Right atrium auricular region (tissue), 2 donors: ENCODE measurements at places on chromosomes 6 and 20.

DNA sequence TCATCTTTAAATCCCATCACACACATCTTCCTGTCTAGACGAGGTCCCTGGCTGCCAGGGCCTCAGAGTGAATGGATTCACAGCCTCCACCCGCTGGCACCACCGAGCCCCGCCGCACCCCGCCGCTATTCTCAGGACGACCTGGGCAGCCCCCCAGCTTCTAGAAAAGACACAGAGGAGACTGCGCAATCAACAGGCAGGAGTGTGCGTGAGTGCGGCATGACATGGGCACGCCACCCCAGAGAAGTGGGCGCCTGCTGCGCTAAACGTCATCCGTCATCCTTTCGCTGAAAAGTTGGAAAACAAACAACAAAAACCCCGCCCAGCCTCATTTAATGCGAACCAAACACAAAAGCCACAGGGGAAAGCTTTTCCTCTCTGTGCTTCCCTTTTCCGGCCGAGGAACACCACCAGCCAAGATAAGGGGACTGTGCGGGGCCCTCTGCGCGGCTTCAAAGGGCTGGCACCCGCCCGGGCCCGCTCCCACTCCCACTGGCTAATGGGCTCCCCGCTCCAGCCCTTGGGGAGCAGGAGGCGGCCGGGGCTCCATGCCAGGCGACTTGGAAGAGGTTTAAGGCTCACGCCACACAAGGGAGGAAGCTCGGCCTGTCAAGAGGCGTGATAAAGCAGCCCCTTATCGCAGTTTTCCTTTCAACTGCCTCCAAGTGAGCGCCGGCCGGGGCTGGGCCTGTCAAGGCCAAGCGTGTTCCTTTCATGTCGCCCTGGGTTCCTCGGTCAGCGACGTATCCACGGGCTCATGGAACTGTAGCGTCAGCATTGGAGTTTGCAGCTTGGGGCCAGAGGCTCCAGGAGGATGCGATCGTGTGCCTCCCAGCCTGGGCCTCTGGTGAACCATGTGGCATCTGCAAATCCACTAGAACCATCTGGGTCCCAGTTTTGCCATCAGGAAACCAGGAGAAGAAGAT, 50.1 kb downstream of the NFATC2 start:
- DNase-seq, result peak; percentile 77

DNA sequence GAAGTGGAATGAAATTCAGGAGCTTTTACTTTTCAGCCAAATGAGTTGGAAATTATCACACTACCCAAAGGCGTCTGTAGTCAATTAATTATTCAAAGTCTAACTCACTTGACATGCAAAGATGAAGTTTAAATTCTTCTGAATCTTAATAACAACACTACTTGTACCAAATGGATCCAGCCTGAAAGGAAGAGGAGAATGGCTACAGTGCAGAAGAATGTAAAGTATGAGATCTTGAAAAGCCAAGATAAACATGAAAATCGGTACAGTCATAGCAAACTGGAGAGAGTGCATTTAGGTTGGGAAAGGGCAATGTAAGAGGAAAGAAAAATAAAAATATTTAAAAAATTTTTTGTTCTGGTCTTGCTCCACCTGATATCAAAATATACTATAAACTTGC, 195.5 kb downstream of the SIM1 start:
- no peak for DNase-seq

GRCh38 chr6:87656857-87657256, 45.2 kb downstream of the AKIRIN2 start:
- DNase-seq, result no peak

- DNase-seq, result no peak
These were observed 142.9 kb downstream of the ADGRB3 start for GRCh38 chr6:68777956-68778355.

GRCh38 chr6:23656255-23657194, 469.5 kb upstream of the NRSN1 start:
- no peak for DNase-seq

DNA sequence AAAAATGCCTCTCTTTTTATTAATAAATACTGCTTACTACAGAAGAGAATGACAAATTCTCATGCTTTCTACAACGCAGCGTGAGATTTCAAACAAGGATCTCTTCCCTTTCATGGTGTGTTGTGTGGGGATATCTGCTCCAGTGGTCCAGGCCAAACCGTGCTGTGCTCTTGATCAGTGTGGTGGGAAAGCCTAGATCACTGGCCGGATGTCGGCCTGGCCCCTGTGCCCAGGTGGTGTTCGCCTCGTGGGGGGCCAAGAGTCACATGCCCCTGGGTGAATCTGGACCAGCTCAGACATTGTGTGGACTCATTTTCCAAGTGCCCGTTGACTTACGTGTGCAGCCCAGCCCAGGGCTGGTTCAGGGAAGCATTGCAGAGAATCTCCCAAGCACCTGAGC, 4.3 kb downstream of the CDH4 start:
- no peak for DNase-seq

DNA sequence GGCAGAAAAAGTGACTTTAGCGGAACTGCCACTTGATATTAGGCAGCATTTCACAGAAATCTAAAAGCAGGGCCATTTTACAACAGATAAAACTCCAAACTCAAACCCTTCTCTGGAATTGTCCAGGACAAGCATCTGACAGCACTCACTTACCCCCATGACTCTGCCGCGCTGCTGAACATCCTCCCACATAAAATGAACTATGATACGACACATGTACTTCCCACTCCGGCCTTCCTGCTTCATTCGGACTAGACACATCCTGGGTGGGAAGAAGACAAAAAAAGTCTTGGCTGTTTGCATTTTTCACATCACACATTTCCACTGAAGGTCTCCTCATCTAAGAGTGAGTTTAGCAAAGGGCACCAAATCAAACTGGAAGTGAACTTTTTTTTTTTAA, 54.8 kb upstream of the FAM83C start:
- no peak for DNase-seq

DNA sequence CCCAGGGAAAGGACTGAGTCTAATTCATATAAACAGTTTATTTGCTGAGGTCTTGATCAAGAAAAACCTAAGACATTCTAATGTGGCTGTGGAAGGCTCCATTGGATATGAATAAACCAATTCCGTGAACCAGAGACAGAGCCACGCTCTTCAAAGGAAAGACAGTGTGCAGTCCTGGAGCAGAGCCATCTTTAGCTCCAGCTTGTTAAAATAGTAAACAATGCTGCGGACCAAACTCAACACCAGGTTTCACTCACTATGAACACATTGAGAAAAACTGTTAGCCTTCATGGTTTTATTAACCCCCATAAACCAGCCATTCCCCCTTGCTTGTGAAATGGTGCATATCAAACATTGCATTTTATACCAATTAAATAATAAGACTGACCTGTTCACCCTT, 61.9 kb downstream of the COL9A1 start:
- no peak for DNase-seq

DNA sequence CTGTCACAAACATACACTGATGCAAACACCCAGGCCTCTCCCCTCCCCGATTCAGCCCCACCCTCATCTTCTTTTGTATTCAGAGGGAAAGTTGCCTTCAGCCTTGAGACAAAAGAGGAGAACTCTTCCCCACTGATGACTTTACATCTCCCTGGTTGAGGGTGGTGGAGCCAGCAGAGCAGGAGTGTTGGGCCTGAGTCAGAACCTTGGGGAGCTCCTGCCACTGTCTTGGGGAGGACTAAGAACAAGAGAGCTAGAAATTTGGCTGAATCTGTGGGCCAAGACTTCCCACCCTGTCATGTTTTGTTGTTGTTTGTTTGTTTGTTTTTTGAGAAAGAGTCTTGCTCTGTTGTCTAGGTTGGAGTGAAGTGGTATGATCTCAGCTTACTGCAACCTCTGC, 89.1 kb downstream of the MDGA1 start:
- DNase-seq, result no peak

GRCh38 chr6:122007339-122007738, 392.1 kb upstream of the HSF2 start:
- DNase-seq, result no peak

GRCh38 chr6:36019167-36019566, 5.3 kb downstream of the SLC26A8 start:
- no peak for DNase-seq

- no peak for DNase-seq
These were observed 238.5 kb upstream of the RAB32 start for GRCh38 chr6:146305092-146305491.

GRCh38 chr6:32092760-32093497, 16.2 kb downstream of the TNXB start:
- no peak for DNase-seq

GRCh38 chr6:137878486-137879285, 11.6 kb downstream of the TNFAIP3 start:
- DNase-seq, result peak; percentile 84

- DNase-seq, result no peak
These were observed 115.7 kb upstream of the RALGAPA2 start for GRCh38 chr20:20827992-20828597.

GRCh38 chr6:157135691-157136090, 187.6 kb downstream of the TMEM242 start:
- DNase-seq, result no peak

DNA sequence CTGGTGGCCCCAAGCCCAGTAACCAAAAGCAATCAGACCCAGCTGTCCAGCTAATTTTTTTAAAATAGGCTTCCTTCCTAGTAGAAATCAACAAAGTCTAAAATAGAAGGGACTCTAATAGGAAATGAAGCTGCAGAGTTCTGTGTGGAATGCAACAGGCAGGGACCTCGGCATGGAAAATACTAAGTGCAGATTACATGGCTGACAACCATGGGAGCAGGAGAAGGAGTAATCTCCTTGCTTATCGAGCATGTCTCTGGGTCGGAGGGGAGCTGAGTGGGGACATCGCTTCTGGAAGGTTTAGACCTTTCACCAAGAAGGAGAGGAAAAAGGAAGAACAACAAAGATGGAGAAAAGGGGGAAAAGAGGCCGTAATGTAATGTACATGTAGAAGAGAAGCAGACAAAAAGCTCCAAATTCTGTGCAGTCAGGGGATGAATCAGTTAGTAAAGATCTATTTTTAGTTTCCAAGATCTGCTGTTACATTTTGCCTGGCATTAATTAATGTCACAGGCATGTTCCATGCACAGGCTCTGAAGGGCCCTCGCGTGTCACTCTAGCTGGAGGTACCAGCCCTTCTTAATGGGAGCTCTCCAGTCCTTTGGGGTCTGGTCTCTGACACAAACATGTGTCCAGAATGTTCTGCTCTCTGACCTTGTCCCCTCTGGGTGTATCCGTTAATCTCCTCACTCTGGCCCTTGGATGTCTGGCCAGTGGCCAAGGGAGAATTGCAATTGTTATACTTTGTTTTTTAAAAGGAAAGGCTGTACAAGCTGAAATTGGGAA, 16.6 kb upstream of the ZNF831 start:
- peak; percentile 55 for DNase-seq

GRCh38 chr20:25250508-25250907, 2.6 kb downstream of the PYGB start:
- peak; percentile 56 for DNase-seq

GRCh38 chr20:13817342-13817741, 32.5 kb downstream of the NDUFAF5 start:
- no peak for DNase-seq

- DNase-seq, result no peak
These were observed 227.2 kb downstream of the LY86 start for GRCh38 chr6:6815732-6816131.

GRCh38 chr6:33740204-33740608, 6.5 kb downstream of the IP6K3 start:
- no peak for DNase-seq

DNA sequence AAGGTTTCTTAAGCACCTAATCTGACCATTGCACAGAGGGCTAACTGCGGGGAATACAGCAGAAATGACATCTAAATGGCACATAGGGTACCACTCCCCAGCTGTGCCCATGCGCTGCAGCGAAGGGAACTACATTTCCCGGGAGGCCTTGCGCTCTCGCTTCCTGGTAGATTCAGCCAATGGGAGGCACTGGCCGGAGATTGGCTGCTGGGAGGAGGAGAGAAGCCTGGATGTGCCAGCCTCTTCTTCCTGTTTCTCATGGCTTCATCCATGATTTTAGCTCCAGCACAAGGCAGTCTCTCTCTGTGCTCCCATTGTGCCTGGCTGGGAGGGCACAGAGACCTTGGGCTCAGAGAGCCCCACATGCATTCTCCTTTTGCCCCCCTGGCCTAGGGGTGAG, 101.7 kb upstream of the FOXA2 start:
- DNase-seq, result no peak

DNA sequence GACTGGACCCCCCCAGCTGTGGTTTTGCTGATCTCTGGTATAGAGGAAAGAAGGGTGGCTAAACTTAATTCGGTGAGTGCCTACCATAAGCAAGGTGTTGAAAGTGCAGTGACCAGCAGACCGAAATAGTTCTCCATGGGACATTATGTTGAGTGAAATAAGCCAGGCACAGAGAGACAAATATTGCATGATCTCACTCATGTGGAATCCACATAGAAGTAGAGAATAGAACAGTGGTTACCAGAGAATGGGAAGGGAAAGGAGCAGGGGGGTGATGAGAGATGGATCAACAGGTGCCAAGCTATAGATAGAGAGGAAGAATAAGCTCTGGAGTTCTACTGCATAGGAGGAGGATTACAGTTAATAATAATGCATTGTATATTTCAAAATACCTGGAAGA, 9.7 kb upstream of the GCNT2 start:
- DNase-seq, result no peak

DNA sequence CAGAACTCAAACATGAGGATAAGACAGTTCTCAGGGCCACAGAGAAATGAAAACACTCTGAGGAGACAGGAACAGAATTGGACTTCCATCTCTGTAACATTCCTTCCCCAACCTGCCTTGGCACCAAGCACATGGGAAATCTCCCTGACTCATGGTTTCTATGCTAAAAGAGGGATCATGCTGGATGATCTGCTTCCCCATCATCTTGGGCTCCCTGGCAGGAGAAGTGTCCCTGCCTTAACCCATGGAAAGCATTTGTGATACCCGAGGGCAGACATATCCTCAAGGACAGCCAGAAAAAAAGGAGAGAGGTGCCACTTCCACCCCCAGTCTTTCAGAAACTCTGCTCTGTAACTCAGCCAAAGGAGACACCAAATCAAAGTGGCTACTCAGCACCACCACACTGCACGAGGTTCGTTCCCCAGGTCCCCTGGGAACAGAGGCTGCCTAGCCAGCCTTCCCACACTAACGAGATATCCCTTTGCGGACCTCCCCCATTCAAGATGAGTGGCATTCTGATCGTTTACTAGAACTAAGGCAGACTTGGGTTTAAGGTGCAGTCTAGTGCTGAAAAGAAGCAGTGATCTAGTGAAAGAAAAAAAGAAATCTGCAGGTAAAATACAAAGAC, 34.8 kb downstream of the BLOC1S5 start:
- DNase-seq, result no peak

DNA sequence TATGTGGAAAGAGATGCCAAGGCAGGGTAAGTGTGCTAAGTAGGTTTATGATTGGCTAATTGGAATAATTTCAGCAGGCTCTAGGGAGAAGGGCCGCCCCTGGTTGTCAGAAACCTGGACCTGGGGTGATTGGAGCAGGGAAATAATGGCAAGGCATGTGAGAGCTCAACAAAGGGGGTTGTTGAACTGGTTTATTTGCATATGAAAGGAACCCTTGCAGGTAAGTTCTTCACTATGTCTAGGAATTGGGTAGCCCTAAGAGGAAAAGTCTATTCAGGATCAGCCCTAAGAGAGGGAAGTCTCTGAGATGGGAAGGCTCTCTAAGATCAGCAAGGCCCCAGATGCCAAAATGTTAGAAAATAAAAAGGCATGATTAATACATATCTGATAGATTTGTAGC, 175.4 kb upstream of the PRND start:
- no peak for DNase-seq
